HuH-7 (cell line): ENCODE measurements at places on chromosomes 4 and X.

- DNase-seq = no peak
Observed at GRCh38 chr4:1825326-1825725, 30.6 kb downstream of the LETM1 start.

GRCh38 chr4:94507708-94508107 is 56.0 kb downstream of the PDLIM5 start:
- peak; percentile 10 for DNase-seq

DNA sequence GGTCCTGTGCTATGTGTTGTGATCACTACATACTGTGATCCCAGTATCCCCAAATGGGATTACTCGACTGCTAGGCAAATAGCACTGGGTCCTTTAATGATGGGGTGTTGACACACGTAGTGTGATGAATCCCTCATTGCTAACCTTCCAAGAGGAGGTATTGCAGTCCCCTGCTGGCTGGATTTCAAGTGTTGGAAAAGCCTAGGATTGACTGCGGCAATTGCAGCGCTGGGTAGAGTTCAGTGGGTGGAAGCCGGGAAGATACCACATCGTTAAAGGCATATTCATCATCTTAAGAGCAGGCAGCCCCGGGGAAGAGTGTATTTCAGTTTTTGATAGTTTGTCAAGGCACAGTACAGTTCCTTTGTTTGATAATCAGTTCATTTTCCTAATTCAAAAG is 159.9 kb downstream of the TRIML1 start:
- DNase-seq = no peak

GRCh38 chr4:54227256-54228055 is 1.6 kb upstream of the PDGFRA start:
- peak; percentile 72 for DNase-seq

DNA sequence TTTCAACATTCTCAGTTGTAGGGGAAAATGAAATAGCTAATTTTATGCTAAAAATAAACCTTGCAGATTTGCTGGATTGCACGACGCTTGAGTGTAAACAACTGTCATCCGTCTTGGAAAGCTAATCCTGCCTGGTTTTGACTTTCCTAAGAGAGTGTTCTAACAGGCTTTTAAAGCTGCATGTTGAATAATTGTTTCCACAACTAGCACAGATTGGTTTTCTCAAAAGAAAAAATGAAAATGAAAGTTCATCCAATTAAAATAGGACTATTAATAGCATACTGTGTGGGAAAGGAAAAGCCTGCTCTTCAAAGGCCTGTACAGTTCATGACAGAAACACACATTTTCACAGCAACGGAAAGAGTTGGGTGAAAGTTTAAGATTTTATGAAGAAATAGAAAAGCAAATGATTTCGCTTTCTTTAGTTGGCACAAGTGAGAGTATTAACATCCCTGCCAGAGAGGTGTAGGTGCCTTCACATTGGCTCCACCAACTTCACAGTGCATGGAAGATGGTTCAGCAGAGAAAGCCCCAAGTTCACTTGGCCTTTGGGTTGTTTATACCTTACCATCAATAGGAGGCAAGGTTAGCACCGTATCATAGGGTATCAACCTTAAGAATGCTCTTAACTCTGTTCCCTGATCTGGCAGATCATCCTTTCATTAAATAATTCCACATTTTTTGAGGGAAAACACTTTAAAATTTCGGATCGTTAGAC is 140.0 kb upstream of the GUCY1A1 start:
- DNase-seq = no peak

GRCh38 chr4:108110450-108110849 is 58.3 kb downstream of the LEF1 start:
- no peak for DNase-seq

GRCh38 chr4:94826206-94826605 is 68.5 kb downstream of the BMPR1B start:
- no peak for DNase-seq

DNA sequence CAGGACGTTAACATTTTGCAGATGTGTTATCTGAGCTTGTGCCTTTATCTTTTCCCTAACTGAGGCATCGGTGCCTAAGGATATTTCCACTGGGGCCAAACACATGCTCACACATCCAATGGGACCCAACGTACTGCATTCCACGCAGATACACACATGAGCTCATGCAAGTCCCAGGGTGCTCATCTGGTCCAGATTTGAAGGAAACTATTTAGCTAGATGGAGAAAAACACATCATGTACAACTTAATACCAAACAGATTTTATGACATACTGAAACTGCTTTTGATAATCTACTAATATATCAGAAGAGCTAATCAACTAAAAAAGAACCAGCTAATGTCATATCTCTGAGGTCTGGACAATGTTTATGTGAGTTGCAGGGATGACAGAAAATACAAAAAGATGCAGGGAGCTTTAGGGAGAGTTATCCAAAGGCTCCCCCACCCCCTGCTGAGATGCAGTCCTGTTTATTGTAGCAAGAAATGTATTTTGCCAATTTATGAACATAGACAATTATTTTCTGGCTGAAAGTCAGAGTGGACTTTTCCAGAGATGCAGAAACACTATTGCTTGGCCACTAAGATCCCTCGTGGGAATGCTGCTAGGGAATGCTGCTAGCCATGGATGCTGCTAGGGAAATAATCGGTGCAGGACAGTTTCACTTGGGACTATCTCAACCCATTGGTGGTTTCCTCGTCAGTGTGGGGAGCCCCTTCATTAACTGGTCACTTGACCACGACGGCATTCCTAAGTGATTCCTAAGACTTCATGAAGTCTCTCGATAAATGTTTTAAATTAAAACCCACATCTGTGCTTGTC is 172.8 kb downstream of the SMIM20 start:
- DNase-seq = no peak

GRCh38 chrX:153338836-153339235 is 4.9 kb downstream of the ZNF275 start:
- DNase-seq = no peak

- no peak for DNase-seq
Observed at GRCh38 chr4:140297221-140297570, 76.2 kb upstream of the SCOC start.

DNA sequence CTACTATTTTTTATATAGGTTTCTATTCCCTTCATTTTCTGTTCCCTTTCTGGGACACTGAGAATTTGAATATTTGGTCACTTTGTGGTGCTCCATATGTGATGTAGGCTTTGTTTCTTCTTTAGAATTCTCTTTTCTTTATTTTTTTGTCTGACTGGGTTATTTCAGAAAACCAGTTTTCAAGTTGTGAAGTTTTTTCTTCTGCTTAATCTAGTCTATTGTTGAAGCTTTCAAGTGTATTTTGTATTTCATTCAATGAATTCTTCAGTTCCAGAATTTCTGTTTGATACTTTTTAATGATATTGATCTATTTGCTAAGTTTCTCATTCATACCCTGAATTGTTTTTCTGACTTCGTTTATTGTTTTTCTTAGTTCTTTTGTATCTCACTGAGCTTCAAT is 96.2 kb upstream of the HAND2 start:
- no peak for DNase-seq

GRCh38 chrX:141467442-141467841 is 117.1 kb downstream of the SPANXA1 start:
- peak; percentile 0 for DNase-seq

DNA sequence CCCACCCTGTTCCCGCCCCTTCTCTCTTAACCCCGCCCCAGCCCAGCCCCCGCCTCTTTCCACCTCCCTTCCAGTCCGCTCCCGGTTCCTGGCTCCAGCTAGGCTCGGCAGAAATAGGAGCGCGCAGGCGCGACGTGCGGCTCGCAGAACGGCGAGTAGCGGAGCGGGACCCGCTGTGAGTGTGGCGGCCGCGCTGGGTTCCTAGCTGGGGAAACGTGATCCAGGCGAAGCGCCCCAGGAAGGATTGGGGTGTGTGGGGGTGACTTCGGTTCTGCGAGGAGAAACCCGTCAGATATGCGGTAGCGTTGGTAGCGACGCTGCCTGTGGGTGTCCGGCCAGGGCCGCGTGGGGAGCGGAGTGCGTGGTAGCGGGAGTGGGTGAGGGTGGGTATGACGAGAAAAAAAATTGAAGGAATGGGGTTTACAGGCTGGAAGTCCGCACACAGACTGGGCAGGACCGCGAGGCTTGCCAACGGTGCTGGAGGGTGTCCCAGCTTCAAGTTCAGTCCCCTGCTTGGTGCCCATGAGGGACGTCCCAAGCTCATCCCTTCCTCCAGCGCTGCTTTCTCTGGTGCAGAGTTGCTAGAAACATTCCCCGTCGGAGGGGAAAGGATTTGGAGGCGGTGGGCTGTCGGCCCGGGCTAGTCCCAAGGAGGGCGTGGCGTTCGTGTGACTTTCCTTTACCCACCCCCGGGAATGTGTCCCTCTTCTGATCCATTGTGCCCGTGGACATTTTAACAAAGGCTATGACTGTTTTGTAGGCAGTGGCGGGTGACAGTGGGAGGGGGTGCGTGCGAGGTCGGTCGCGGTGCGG is at the start of gene PRRG1:
Gene PRRG1 (plus strand): TSS at position 144 of the 813 bp plus-strand sequence. CDS start 56,886 bp downstream, outside the sequence.
- no peak for DNase-seq

- no peak for DNase-seq
Observed at GRCh38 chr4:177673985-177674489, 231.8 kb upstream of the AGA start.

GRCh38 chr4:1459722-1460511 is 53.7 kb upstream of the NKX1-1 start:
- no peak for DNase-seq

- no peak for DNase-seq
Observed at GRCh38 chr4:182435401-182435800, 192.2 kb downstream of the TENM3 start.

DNA sequence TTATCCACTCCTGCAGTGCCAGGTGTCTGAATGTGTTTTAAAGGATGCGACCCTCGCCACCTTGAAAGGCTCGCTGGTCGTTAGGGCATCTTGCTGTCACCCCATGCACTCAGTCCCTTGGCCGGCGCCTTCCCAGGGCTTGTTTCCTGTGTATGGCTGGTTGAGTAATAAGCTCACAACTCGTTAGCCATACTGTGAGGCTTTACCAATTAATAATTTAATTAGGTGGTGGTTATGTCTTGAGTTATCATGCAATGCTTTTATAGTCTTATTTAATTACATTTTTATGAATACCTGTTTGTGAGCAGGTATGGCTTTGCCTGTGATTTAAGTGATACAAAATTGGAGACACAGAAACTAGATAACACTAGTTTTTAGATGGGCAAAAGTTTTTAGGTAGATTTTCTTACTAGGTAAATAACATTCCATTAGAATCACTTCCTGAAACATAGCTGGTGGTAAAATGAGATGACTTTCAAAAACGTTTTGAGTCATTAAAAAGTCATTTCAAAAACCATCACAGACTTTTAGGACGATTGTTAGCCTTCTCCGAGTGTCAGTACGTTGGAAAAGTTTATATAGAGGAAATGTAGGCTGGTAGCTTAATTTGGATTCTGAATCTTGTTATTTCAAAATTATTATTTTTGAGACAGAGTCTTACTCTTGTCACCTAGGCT is 18.2 kb downstream of the PTTG2 start:
- no peak for DNase-seq

GRCh38 chr4:82371497-82371896 is 2.3 kb downstream of the HNRNPD start:
- no peak for DNase-seq

- DNase-seq = no peak
Observed at GRCh38 chrX:23668335-23668734, 1.0 kb downstream of the PRDX4 start.
